Subcutaneous preadipocyte (primary cell): ENCODE measurements at places on chromosomes 3 and 15. TPM values are rescaled to one million over a fixed set of nuclear protein-coding genes. Genes with fewer than 3 reads are reported as not detected.

The STAB1 gene
- total RNA-seq, result 0.20 and 1.8 TPM in 2 replicates

The MEIS2 gene
- 29.8 and 43.6 TPM in 2 replicates for total RNA-seq

The ARPP21 gene
- not detected in 2 replicates for total RNA-seq

The KLF15 gene
- 2.0 and 4.4 TPM in 2 replicates for total RNA-seq

The ALDH1A2 gene
- total RNA-seq, result 2.9 and 4.7 TPM in 2 replicates

The CRABP1 gene
- not detected in 2 replicates for total RNA-seq
